H4 (cell line): ENCODE measurements at places on chromosomes 1 and 21. TPM values are rescaled to one million over a fixed set of nuclear protein-coding genes. Genes with fewer than 3 reads are reported as not detected.

DNA sequence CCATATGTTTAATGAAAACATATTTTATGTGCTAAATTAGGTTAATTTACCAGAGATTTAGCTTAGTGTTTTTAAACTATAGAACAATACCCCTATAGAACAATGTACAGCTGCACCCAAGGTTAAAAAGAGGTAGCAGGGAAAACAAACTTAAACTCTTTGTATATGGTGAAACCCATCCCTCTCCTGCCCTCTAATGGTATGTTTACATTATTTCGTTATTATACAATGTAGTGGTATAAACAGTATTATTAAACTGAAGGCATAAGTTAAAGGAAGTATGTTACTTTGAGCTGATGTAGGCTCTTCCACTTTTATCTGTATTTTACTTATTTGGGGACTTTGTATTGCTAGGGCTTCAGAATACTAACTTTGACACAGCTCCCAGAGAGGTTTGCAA is 16.7 kb upstream of the ZYG11A start:
- peak; percentile 15 for DNase-seq

DNA sequence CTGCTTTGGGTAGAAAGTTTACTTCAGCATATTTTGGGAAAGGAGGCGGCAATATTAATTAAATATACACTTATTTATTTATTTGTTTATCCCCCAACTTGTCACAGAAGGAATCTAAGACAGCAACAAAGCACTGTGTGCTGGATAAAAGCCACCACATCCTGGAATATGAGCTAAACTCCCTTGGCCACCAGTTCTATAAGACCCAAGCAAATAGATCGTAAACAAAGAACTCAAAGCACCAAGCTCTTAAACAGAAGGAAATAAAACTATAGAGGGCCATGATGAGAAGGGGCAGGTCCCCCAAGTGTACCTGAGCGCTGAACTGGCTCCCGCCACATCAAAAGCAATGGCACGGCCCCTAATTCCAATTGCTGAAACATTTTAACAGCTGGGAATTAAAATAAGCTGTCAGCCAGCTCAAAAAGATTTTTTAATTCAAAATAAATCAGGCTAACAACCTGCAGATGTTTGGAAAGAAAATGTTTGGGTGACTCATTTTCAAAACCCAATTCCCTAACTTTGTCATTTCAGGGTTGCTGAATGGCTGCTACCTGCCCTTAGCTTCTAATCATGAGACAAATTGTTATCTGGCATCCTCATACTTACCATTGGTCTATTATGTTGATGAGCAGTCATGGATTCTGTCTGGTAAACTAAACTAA is 127.1 kb downstream of the SLC30A10 start:
- no peak for DNase-seq

DNA sequence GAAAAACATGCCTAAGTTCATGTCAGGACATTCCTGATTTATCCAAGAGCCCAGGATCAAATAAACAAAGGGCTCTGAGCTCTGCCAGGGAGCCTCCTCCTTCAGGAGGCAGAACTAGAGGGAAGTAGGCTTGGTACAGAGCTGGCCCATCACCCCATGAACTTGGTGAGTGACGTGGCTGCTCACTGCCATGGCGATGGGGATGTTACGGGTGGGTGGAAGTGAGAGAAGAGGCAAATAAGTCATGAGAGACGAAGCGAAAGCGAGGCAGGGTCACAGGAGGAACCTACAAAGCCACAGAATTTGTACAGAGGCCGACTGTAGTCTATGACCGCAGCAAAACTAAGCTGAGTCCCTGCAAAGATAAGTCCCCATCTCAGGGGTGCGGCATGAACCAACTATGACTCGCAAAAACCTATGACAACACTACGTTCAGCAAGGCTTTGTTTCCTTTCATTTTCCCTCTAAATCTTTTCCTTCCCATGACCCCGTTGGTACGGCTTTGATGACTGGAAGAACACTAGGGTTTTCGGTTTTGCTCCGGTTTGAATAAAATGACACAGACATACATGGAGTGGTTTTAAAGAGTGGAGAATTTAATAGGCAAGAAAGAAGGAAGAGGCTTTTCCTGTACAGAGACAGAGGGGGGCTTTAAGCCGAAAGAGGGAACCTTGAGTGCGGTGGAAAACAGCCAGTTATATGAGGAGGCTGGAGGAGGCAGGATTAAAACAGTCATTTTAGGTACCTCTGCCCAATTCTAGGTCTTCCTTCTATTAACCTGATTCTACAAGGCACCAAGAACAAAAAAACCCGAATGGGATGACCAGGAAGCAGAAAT is 74.1 kb downstream of the CD46 start:
- peak; percentile 64 for DNase-seq

GRCh38 chr1:87224201-87224600 is 104.5 kb upstream of the LMO4 start:
- peak; percentile 58 for DNase-seq

The ZYG11A gene
- total RNA-seq, result 3.1 and 4.5 TPM in 2 replicates

The RNASEL gene
- 12.2 and 12.6 TPM in 2 replicates for total RNA-seq

GRCh38 chr1:1348420-1349255 is 580 bp downstream of the DVL1 start:
- no peak for DNase-seq

The C8B gene
- not detected in 2 replicates for total RNA-seq

DNA sequence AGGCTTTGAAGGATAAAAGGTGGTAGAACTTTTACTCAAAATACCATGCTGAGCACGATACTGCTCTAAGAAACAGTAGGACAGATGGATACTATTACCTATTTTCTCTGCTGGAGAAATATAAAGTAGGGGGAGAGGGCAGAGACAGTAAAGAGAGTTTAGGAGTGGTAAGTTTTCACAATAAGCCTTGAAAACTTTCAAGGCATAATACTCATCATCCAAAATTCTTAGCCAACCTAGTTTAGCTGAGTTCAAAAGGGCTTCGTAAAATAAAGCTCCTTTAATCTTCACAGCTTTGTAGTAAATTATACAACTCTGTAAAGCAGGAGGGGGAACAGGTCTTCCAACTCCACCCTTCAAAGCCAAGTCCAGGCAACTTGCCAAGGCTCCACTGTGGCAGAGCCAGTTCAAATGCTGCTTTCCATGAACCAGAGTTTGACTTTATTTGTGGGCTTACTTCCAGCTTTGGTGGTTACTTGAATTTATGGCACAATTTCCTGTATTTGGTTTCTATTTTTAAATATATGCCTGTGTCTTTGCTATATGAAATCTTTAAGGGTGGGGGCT is 15.5 kb downstream of the TEX38 start:
- peak; percentile 62 for DNase-seq

DNA sequence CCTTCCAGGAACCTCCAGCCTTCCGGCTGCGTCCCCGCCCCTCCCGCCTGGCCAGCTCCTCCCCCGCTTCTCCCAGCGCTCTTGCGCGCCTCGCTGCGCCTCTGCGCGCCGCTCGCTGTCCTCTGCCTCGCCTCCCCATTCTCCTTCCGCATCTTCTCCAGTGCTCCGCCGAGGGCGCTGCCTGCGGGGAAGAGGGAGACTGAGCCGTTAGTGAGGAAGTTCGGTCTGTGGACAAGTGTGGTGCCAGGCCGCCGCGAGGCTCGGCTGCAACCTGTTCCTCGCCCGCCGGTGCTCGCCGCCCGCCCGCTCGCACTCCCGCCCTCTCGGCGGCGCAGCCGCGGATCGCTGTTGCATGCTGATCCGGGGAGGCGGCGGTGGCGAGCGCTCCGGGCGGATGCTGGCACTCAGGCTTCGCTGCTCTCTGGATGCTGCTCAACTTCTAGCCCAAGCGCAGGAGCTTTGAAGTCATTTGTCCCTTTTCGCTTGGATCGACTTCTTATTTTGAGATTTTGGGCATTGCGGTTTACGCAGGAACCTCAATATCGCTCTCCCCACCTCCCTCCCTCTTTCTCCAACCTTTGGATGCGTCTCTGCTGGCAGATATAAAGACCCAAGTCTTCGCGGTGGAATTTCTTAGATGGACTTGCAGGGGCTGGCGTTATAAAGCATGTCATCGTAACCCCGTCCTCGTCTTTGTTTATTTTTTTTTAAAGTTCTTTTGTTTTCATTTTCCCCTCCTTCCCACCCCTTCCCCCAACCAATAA is 614 bp upstream of the CACNA1E start:
- no peak for DNase-seq

DNA sequence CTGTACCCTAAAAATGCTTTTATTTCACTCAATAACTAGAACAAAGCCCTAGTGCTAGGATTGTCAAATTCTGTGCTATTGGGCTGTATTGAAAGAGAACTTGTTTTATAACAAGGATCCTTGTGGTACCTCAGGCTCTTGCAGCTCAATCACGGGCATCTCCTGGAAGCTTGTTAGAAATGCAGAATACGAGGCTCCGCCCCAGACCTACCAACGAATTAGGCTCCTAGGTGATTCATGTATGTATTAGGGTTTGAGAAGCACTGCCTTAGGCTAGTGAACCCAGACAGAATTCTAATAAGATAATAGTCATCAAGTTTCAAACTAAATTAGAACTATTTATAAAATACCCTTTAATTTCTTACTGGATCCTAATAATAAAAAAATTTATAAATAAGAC is 45.6 kb downstream of the ZZZ3 start:
- no peak for DNase-seq

The GSTM1 gene
- total RNA-seq, result not detected in 2 replicates

The MPL gene
- not detected in 2 replicates for total RNA-seq

DNA sequence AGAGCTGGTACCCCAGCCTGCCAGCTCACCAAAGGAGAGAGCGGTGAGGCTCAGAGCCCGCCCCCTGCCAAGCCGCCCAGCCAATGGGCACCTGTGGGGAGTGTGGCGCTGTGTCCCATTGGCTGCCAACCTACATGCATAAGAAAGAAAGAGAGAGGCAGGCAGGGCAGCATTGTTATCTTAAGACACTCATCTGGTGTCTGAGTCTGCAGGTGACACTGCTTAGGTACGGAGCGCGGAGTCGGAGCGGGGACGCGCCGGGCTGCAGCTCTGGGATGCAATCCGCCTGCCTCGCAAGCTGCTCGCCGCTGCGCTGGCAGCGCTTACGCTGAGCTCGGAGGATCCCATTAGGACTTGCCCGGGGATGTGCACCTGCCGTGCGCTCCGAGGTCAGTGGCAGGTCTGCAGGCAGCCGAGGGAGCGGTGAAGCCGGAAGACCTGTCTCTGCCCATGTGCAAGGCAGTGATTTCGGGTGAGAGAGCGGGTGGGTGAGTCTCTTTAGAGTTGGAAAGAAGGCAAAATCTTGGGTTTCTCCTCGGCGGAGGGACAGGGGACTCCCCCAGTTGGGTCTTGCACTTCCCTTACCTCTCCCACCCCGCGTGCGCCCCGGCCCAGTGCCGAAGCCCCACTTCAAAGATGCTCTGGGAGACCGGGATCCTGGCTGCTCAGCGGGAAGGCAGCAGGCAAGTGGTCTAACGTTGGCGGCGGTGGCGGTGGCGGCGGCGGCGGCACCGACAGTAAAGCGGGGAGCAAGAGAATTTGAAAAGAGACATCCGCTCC is at the start of gene BRINP2:
Gene BRINP2 (plus strand): TSS at position 203 of the 780 bp plus-strand sequence. CDS start 58,919 bp downstream, outside the sequence.
- peak; percentile 31 for DNase-seq

DNA sequence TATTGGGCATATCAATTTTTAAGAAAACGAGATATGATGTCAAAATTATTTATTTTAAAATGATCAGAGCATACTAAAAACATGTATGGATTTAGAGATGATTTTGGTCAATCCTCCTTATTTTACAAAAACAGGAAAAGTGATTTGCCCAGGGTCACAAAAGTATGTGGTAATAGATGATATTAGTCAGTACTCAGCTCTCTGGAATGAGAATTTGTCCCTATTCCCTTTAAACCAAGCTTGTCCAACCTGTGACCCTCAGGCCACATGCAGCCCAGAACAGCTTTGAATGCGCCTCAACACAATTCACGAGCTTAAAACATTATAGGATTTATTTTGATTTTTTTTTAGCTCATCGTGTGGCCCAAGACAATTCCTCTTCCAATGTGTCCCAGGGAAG is 104.7 kb downstream of the AKT3 start:
- DNase-seq, result no peak

GRCh38 chr21:29085106-29085752 is 11.8 kb upstream of the CCT8 start:
- no peak for DNase-seq

The LCE1A gene
- total RNA-seq, result not detected in 2 replicates

The OR6N1 gene
- not detected in 2 replicates for total RNA-seq

GRCh38 chr21:31915566-31915965 is 42.7 kb downstream of the HUNK start:
- DNase-seq, result no peak

DNA sequence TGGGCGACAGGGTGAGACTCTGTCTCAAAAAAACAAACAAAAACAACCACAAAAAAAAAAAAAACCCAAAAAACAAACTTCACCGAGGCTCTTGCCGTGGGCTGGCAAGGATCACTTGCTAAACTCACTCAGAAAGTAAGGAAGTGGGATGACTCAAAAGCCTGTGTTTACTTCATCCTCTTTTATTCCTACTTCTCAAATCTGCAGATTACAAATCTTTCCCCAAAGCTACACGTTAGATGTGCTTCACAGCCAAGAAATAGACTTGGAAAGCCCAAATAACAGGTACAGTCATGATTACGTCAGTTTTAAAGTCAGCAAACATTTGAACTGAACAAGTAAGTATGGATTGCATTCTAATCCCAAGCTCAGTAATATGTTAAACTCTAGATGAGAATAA is 359.3 kb downstream of the ADGRL2 start:
- DNase-seq, result peak; percentile 78

DNA sequence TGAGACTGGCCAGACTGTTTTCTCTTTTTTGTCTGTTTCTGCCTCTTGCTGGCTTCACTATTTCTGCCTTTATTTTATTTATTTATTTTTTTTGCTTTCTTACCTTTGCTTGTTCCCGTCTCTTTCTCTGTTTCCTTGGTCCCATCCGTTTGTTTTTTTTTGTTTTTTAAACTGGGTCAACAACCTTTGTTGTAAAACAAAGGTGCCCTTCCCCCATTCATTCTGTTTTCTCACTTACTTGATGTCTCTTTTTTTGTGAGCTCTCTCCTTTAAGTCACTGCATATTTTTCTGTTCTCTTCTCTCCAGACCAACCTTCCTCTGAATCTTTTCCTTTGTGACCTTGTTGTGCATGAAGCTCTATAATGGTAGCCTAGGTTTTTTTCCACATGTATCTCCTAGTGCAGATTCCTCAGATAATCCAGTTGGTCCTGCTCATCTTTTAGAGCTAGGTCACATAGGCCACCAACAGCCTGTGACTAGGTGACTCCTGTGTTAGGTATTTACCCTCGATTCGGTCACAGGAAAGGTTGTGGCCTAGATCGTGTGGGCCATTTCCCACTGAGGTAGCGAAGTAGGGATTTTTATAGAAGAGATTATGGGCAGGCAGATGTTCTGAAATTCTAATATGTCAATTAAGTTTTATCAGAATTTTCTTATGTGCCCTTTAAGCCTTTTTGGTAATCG is 15.9 kb downstream of the GNAI3 start:
- no peak for DNase-seq

DNA sequence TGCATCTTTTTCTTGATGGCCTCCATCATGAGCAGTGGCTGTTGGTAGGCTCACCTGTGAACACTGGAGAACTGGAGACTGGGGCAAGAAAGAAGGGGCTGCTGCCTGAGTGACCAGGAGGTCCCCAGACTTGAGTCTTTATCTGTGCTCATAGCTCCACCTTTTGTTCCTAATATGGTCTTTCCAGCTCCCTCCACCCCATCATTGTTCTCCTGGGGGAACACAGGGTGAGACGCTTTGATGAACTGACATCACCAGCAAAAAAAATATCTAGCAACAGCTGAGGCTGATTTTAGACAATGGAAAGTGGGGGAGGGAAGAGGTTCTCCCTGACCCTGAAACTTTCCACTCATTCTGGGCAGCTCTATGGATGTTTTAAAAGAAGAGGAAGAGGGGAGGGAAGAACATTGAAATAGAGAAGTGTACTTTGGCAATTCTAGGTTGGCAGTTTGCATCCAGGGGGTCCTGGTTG is at the start of gene TPM3:
Gene TPM3 (minus strand): TSS at position 111 of the 472 bp plus-strand sequence. CDS start 82 bp downstream, at position 29.
- no peak for DNase-seq

GRCh38 chr1:226419284-226420029 is 11.6 kb upstream of the PARP1 start:
- DNase-seq, result no peak

The CELA3A gene
- total RNA-seq, result not detected in 2 replicates

The CAPN8 gene
- not detected in 2 replicates for total RNA-seq
